ENCODE measurements at places on chromosomes 12 and 14. TPM values are rescaled to one million over a fixed set of nuclear protein-coding genes. Genes with fewer than 3 reads are reported as not detected.

Gene ARHGDIB
- total RNA-seq, result 2.5 TPM

Gene AQP2
- total RNA-seq, result not detected

Gene TROAP
- 35.5 TPM for total RNA-seq

Gene GPATCH2L
- total RNA-seq, result 42.0 TPM

Gene POTEG
- total RNA-seq, result not detected

- no peak overlapping the region for H3K4me3 ChIP-seq
- peaks cover 13% of the 10 kb centered on the region for H3K4me1 ChIP-seq
- peaks cover 3% of the 10 kb centered on the region for H3K27me3 ChIP-seq
- no peak overlapping the region for H3K27ac ChIP-seq
- H3K36me3 ChIP-seq, result peaks cover 13% of the 10 kb centered on the region
Measured at GRCh38 chr12:2646341-2646740, 148.4 kb upstream of the FKBP4 start.

DNA sequence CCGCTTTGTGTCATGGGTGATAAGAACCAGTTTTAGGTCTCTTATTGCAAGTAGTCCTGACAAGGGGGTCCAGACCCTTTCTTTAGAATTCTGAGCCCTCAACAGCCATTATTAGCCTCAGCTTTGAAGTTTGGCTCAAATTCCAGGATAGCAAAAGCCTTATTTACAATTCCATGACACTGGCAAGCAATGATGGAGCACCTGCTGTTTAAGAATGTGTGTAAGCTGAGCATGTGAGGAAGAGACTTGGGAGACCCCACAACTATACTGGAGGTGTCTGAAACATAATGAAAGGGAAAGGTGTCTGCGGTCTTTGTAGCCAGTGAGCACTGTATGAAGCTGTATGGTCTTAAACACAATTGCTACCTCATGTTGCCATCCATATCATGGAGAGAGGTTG lies 119.8 kb downstream of the TBX5 start:
- no peaks in the 10 kb centered on the region for H3K4me1 ChIP-seq
- DNase-seq, result no peak
- peaks cover 14% of the 10 kb centered on the region for H3K27me3 ChIP-seq
- H3K36me3 ChIP-seq, result no peaks in the 10 kb centered on the region

GRCh38 chr12:48183876-48184548 lies 568 bp downstream of the CCDC184 start:
- H3K27ac ChIP-seq, result no peak overlapping the region
- peaks cover 40% of the 10 kb centered on the region for H3K27me3 ChIP-seq
- H3K4me1 ChIP-seq, result peaks cover 27% of the 10 kb centered on the region
- no peak for DNase-seq
- H3K36me3 ChIP-seq, result no peaks in the 10 kb centered on the region
- peak overlapping the region; percentile 92 for H3K4me3 ChIP-seq

- H3K36me3 ChIP-seq, result peaks cover 15% of the 10 kb centered on the region
- H3K4me1 ChIP-seq, result peaks cover 3% of the 10 kb centered on the region
- H3K27me3 ChIP-seq, result peaks cover 5% of the 10 kb centered on the region
- no peak for DNase-seq
- H3K27ac ChIP-seq, result no peak overlapping the region
- H3K4me3 ChIP-seq, result no peak overlapping the region
Measured at GRCh38 chr12:28184375-28184774, 5.9 kb upstream of the CCDC91 start.

DNA sequence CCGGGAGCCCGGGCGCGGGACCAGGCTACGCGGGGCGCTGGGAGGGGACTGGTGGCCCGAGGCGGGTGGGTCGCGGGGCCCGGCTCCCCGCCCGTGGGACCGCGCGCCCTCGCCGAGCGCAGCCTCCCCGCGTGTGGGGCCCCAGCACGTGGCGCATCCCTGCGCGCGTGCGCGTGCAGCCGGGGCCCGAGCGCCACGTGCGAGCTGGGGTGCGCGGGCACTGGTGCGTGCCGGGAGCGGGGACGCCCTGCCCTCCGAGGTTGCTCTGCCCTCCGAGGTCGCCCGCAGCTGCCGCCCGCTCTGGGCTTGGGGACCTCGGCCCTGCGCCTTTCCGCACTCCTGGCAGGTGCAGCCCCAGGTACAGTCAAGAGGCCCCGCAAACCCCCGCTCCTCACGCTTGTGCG lies 365 bp upstream of the CCDC88C start:
- no peaks in the 10 kb centered on the region for H3K4me1 ChIP-seq
- H3K27me3 ChIP-seq, result peaks cover 47% of the 10 kb centered on the region
- DNase-seq, result no peak
- no peak overlapping the region for H3K4me3 ChIP-seq
- H3K36me3 ChIP-seq, result no peaks in the 10 kb centered on the region

DNA sequence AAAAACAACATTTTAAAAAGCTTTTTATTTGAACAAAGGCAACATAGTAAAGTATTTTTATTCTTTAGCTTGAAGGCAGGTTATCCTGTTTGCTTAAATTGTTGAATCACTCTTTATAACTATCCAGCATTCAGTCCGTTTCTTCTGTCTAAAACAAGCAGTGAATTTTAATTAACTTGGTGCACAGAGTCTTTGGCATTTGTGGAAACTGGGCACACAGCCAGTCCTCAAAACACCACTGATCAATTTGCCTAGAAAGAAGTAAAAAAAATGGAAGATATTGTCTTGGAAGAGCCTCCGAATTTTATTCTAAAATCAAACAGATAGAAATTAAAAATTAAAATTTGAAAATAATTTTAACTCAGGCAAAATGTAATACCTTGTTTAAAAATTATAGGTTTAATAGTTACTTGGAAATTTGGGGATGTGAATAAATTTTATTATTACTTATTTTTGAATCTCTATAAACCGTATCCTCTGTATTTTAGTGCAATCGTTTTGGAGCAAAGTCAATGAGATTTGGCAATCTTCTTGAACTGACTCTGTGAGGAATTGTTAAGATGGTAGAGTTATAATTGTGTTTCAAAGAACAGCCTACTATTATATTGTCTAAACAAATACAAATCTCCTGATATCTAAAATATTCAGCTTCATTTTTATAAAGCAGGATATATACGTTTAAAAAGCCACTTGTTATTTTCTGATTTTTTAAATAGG lies 927.0 kb downstream of the SLC16A7 start:
- H3K4me1 ChIP-seq, result no peaks in the 10 kb centered on the region
- no peaks in the 10 kb centered on the region for H3K27me3 ChIP-seq
- DNase-seq, result no peak

DNA sequence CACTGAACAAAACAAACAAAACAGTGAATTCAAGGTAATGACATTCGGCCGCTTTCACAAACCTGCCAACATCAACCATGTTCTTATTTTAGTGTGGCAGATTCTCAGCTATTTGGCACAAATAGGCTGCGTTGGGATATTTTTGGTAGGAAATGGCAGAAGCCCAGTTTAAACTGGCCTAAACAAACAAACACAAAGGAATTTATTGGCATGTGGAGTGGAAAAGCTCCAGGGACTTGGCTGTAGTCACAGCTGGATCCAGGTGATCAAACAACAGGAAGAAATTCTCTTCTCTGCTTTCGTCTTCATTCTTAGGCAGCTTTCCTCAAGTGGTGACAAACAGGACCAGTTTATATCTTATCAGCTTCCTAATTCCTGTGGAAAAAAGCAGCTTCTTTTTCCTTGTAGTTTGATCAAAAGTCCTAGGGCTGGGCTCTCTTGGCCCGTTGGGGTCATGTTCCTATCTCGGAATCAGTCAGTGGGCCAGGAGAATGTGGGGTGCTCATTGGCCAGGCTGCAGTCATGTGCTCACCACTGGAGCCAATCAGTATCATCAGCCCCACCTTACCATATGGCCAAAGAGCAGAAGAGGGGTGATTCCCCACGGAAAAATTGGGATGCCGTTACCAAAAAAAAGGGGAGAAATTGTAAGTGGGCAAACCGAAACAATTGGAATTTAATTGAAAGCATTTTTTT lies 22.6 kb downstream of the C12orf75 start:
- peak overlapping the region; percentile 1 for H3K4me3 ChIP-seq
- no peak for DNase-seq
- H3K36me3 ChIP-seq, result peaks cover 68% of the 10 kb centered on the region
- H3K27me3 ChIP-seq, result no peaks in the 10 kb centered on the region
- peak overlapping the region; percentile 55 for H3K27ac ChIP-seq
- H3K4me1 ChIP-seq, result peaks cover 93% of the 10 kb centered on the region

DNA sequence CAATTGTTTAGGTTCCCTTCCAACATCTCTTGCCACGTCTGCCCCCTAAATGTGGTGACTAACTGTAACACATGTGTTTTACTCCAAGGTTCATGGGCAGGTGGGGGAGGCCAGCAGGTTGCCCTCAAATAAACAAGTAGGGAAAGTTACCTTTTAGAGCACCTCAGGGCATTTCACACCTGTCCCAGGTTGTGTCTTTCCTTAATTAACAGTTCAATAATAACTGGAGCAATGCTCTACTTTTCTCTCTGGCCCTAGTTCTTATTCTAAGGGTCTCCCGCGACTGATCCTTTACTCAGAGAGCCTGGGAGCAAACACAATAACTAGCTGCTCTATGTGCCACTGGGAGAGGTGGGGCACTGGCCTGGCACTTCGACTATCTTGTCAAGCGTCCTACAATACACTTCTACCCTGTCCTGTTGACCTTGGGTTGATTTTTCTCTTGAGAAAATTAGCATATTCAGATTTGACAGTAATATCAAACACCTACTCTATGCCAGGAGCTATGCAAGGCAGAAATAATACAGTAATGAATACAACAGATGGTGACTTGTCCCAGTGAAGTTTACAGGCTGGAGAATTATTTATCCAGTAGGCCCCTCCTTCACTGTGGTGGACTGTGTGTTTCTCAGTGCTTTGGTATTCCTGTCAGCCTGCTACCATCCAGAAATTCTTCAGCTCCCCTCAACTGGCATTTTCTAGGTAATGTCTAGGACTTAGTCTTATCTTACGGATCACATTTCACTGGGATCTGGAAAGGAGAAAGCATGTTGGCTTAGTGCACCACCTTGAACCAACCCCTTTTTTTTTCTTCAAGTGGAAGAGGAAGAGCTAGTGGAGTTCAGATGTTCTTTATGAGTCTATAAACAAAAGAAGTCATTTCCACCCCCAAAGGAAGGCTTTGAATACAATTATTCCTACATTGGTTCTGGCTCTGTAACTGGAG lies 202.6 kb downstream of the CRADD start:
- no peaks in the 10 kb centered on the region for H3K27me3 ChIP-seq
- H3K36me3 ChIP-seq, result peaks cover 19% of the 10 kb centered on the region
- H3K4me1 ChIP-seq, result peaks cover 52% of the 10 kb centered on the region

- H3K4me1 ChIP-seq, result peaks cover 58% of the 10 kb centered on the region
- no peak overlapping the region for H3K4me3 ChIP-seq
- no peak overlapping the region for H3K27ac ChIP-seq
- DNase-seq, result peak; percentile 25
Measured at GRCh38 chr12:105279460-105280056, 43.6 kb upstream of the APPL2 start.

DNA sequence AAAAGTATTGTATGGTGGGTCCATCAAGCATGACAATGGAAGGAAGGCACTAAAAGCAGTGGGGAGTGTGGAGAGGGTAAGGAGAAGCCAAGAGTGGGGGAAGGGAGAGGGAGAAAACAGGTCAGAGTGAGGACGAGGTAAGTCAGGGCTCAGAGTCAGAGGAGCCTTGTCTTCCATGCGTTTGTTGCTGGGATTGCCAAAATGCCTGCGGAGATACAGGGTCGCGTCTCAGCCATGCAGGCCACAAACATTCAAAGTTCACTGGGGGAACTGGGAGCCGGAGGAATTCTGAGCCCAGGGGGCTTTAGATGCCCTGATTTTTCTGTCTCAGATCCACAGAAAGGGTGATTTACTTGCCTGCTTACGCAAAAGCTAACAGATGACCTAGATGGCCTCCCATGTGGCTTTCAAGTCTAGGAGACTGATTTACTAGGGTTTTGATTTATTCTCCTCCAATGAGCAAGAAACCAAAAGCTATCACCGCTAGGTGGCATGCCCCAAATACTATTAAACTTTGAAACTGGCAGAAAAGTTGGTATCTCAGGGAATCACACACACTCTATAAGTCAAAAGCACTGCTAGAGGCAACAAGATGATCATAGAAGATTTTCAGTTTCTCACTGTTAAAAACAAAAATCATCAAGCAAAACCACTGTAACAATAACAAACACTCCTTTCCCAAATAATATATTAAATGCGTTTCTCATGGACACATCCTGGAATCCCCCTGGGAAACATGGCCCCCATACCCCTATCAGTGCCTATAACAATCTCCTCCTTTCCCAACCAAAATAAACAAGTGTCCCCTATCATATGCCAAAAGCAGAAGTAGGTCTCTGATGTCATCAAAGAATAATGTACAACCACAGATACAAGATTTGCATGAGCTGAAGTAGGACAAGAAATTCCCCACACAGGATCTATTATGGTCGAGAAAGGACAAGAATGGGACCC lies 26.6 kb upstream of the MDM1 start:
- no peaks in the 10 kb centered on the region for H3K36me3 ChIP-seq
- H3K4me3 ChIP-seq, result peak overlapping the region; percentile 13
- peak overlapping the region; percentile 54 for H3K27ac ChIP-seq
- H3K27me3 ChIP-seq, result no peaks in the 10 kb centered on the region
- peaks cover 26% of the 10 kb centered on the region for H3K4me1 ChIP-seq
